Central memory CD4-positive, alpha-beta T cell (primary cell): ENCODE measurements at places on chromosomes 7 and 10.

GRCh38 chr10:77970869-77971803, 44.6 kb upstream of the DLG5 start:
- no peak for DNase-seq

DNA sequence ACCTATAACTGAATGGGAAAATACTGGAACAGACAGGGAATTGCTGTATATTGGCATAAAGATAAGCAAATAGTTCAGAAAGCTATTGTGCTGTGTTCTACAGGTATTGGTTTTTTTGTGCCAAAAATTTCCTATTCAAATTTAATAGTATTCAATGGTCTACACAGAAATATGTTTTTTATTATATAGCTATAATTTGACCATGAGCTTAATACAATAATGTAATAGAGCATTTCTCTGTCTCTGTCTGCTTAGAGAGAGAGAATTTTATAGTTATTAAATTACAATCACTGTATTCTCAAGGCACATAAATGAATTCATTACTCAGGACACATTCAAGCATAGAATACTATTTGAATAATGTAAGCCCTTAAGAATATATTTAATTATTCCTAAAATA, 62.3 kb upstream of the FZD8 start:
- DNase-seq = no peak

DNA sequence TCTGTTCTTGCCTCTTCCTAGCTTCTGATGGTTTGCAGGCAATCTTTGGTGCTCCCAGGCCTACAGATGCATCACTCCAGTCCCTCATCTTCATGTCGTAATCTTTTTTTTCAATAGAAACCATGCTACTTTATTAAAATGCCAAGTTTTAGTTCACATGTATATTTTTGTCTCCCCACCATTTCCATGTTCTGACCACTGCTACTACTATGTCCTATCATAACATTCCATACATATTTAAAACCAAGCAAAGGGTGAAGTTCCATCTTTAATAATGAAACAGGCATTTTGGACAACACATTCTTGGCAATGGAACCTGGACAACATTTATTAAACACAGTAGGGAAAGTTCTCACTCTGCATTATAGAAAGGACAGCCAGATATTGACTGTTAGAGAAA, 58.8 kb downstream of the ZNF518A start:
- no peak for DNase-seq

- no peak for DNase-seq
Observed at GRCh38 chr10:13973742-13974141, 357.0 kb downstream of the FRMD4A start.

DNA sequence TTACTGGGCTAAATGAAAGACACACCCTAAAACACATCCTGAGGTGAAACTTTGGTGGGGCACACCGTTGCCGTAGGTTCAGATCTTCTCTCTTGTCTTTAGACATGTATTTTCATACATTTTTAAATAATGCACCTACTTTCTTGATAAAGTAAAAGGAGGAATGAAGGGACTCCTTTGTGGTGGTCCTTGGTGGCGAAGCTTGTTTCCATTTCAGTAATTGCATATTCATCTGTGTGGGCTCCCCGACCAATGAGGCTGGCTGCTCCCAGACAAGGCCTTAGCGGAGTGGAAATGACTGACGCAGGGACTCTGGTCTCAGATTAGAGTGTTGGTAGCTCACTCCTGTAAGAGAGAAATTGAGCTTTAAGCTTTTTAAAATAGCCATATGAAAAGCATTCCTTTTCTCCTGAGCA, 815 bp downstream of the CCSER2 start:
- no peak for DNase-seq

DNA sequence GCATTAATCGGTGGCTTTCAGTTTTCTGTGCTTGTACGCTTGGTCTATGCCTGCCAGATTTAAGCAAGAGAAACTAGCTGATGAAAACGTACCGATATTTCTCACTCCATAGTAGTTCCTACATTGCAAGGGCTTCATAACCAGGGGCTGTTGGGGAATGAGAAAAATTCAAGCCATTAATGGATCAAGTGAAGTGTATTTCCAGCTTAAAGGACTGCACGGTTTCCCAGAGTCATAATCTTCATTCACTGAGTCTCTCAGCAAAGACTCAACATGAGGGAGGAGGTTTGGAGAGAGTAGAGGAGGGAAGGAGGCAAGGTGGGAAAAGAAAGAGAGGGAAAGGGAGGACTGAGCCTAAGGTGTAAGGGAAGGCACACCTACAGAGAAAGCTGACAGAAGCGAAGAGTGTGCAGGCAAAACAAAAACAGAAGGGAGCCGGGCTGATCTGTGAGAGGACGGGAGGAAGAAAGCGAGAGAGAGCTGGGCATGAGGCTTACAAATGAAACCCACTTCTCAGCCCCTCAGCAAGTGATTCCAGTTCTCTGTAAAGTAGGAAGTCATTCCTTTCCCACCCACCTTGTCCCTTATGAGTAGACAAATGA, 625 bp downstream of the GIMAP2 start:
- no peak for DNase-seq

DNA sequence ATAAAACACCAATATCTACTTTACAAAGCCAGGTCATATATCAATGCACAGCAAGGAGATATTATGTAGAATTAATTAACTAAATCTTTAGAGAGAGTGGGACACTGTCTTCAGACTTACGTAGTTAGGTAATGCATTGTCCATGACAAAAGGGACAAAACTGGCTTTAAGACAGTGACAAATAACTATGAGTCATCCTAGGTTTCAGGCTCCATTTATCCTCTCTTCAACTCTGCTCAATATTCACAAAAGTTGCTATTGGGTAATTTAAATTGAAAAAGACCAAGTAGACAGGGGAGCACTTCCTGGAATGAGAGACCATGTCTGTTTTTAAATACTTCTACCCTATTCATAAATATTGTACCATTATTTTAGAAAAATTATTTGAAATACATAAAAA, 464.5 kb downstream of the ARL4A start:
- DNase-seq = no peak

DNA sequence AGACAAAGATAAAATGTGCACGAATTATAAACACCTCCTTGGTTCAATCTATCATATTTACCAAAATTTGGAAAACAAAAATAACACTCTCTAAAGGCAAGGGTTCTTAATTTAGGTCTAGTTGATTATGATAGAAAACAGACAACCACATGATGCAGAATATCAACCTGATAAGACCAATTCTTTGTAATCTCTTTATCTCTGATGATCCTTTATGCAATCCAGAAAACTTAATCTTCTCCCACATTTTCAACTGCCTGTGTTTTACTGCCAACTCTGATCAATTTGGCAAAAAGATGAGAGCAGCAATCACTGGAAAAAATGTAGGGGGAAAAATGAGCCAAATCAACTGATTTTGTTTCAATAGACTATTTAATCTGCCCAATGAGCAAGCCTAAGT, 148.5 kb downstream of the LRRN3 start:
- DNase-seq = no peak

GRCh38 chr10:17143055-17143690, 13.6 kb upstream of the CUBN start:
- DNase-seq = no peak

DNA sequence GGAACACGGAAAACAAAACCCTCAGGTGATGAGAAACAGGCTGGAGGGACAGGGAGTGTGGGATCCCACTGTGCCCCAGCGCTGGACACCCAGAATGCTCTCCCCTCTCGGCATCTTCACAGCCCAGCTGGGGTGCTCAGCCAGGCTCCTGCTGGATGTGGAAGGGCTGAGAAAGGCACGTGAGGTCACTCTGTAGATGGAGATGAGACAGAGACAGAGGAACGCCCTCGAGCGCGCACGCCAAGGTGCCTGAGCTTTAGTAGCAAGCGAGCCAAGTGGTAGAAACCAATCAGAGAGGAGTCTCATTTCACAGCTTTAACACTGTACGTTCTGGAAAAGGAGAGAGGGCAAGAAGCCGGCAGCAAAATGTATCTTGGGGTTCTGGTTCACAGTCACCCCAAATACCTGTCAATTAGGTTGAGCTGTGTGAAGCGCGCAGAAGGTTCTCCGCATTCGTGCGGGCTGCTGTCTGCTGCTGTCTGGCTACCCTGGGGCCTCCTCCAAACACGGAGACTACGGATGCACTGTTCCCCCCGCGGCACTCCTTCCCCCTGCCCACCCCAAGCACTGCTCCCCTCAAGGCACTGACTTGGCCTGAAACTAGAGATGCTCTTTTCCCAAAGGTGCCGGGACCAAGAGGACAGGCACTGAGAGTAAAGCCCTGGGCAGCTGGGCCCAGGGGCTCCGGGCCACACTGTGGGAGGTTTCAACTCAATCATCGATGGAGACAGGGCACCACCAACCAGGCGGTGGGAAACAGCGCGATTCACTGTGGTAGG, 91.4 kb downstream of the ZRANB1 start:
- no peak for DNase-seq

DNA sequence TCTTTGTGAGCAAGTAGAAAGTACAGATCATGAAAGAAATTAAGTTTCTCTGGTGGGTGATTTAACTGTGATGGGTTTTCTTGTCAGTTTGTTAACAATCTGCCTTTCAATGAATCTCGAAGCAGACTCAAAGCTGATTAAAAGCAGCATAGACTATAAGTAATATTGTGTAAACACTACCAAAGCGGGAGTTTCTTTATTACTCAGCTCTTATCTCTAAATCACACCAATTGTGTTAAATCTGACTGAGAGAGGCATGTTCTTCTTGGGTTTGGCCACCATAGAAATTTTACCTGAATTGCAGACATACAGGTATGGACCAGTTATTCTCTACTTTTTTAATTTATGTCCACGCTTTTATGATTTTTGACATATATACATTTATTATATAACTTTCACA, 65.2 kb downstream of the DKK1 start:
- DNase-seq = no peak

DNA sequence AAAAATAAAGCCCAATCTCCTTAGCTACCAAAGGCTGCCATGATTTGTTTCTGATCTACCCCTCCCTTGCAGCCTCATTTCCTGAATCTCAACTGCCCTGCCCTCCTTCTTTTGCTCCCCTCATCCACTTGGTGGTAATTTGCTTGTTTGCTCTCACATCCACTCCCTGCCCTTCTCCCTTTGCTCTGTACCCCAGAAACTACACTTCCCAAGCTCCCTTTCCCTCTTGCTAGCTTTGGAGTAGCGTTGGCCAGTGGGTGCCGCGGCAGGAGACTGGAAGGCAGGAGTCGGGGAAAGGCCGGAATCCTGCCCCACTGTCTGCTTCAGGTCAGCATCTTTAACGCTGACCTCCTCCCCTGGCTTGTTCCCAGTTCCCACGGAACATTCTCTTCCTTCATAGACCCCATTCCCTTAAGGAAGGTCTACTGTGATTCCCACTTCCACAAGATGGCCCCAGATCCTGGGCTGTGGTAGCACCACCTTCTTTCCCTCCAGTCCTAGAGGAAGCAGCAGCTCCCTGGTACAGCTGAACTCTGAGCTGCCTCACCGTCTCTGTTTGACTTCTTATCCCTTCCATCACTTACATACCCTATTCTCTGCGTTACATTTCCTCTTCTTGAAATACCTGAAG, 79.1 kb downstream of the PIK3CG start:
- DNase-seq = no peak

DNA sequence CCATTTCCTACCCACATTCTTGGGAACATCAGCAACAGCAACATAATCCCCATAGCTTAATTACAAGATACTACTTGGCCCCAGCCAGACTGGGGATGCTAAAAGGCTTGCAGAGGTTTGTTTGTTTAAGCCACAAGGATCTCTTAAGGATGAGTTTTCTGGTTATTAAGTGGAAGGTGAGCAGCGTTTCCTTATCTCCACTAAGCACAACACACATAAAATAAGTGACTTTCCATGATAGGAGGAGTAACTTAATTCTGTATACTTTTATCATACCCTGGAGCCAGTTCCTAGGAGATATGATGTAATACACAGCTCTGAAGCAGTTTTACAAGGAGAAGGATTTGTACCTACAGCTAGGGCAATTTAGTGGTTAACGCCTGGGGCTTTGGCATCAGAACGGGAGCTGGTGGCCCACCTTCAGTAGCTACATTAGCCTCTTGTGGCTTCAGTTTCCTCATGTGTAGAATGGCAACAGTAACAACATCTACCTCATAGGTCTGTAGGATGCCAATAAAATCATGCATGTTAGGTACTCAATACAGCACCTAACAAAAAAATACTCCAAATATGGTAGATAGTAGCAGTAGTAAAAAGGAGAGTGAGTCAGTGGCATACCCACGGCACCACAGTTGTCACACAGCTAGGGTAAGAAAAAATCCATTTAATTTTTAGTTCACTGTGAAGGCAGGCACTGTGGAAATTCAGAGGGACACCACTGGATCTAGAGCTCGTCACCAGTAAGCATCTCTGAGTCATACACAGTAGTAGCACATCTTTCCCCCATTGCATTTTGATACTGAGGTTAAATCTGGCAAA, 55.2 kb downstream of the DOCK4 start:
- DNase-seq = no peak

DNA sequence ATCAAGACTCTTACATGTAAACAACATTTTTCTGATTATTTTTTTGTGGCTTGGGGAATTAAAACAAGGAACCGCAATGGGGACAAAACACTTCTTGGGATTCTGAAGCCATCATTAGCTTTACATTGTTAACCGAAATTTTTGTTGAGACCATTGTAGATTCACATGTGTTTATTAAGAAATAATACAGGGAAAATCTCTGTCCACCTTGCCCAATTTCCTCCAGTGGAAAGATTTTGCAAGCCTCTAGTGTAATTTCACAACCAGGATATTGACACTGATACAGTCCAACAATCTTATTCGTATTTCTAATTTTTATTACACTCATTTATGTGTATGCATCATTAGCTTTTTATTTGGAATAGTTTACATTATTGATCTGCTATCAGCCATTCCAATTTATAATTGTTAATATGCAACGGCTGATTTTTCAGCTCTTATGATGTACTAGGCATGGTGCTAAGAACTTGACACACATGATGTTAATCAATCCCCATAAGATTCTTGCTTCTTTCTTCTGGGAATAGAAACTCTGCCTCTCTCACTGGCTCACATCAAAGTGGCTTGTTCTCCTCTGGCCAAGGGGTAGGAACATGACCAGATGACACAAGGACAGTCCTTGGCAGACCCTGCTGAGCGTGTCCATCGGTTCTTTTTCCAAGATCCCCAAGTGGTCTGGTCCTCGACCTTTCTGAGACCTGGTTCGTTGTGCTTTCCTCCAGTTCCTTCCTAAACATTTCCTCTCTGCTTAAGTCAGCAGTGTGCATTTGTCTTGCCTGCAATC, 137.6 kb downstream of the ADAM12 start:
- DNase-seq = no peak

DNA sequence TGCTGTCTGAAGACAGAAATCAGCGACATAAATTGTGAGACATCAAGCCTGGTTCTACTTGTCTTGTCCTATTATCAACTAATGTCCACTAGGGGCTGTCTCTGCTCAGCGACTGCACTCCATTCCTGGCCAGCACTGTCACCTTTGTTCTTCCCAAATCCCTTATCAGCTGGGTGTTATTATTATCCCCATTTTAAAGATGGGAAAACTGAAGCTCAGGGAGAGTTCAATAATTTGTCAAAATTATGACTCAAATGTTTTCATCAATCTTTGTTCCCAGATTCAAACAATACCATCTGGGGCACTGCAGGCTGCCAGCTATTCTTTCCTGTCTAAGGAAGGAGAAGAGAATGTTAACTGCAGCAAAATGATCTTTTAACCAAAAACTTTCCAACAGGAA, 431.6 kb upstream of the NFE2L3 start:
- no peak for DNase-seq
